ENCODE measurements at places on chromosomes 1 and 21.

GRCh38 chr1:204545202-204545601 lies 29.0 kb downstream of the MDM4 start:
- DNase-seq: no peak

DNA sequence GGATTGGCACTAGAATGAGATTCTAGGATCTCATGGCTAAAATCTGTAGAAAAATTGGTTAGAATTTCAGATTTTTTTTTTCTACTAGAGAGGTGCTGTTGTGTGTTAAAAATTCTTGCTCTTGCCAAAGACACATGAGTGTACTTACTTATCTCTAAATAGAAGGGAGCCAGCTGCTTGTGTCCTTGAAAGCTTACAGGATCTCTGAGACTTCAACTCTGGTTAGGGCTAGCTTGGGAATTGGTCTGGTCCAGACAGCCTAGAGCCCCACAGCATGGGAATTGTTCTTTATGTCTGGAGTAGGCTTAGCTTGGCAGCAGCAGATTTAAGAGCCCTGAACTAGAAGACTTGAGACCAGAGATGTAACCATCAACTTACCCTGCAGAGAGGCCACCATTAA lies 37.3 kb downstream of the MACO1 start:
- DNase-seq: no peak

- DNase-seq: no peak
Measured at GRCh38 chr1:234780531-234781162, 170.7 kb upstream of the IRF2BP2 start.

DNA sequence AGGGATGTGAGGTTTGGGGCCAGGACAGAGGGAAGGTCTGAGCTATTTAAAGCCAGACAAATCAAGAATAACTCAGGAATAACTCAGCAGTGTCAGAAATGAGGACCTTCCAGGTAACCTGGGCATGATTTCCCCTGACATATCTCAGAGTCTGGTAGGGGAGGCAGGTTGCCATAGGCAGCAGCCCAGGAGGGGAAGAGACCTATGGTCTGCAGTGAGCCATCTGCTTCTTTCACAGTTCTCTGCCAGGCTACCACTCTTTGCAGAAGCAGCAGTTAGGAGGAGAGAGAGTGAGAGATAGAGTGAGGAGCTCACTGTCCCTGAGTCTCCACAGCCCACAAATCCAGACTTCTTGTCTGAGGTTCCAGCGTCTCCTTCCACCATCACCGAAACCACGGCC lies 6.3 kb upstream of the VSIG8 start:
- no peak for DNase-seq

DNA sequence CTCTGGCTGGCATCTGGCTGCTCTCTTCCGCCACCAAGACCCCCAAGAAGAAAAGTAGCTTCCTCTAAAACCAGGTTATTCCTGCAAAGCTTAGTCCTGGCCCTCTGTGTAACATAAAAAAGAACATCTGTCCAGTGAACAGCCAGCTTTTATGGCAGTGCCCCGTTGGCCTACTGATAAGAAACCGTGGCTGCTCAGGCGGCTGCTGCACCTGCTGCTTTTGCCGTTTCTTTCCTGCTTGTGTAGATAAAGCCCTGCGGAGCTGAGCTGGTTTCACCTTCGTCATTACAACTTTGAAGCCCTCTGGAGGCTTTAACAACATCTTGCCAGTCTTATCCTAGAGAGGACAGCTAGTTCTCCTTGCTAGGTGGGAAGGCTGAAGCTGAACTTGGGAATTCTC lies 20.5 kb downstream of the ELAPOR1 start:
- DNase-seq: no peak

GRCh38 chr21:31905503-31906451 lies 33.0 kb downstream of the HUNK start:
- no peak for DNase-seq

- no peak for DNase-seq
Measured at GRCh38 chr1:218828125-218828650, 345.5 kb upstream of the LYPLAL1 start.

DNA sequence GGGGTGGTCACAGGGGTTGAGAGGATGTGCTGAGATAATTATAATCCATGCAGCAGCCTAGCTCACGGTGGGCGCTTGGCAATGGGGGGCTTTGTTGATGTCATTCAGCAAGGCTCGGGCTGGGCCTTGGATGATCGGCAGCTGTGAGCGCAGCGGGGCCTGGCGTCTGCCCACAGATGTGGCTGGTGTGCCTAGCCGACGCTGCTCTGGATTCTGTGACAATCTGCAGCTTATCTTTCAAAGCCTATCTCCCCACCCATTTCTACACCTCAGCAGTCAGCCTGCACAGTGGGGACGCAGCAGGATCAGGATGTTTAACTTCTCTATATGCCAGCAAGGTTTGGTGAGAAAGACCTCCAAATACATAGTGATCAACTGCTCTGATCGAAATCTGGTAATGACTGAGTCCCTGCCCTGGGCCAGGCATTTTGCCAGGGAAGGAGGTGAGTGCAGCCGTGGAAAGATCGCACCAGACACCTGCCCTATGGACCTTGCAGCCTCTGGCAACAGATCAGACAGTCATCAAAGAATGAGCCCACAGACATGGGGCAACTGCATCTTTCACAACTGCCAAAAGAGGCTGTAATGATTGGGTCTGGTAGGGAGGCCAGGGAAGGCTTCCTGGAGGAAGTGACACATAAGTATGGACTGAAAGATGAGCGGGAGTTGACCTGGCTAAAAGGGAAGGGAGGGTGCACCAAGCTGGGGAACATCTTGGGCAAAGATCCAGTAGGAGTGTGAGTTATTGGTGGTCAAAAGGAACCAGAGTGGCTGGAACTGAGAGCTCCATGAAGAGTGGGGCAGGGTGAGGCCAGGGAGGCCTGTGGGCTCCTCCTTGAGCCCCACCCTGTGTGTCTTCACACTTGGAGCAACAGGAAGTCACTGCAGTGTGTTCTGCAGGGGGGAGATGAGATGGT lies 35.3 kb downstream of the EPHB2 start:
- no peak for DNase-seq

GRCh38 chr21:14675774-14676530 lies 129.8 kb upstream of the SAMSN1 start:
- no peak for DNase-seq

DNA sequence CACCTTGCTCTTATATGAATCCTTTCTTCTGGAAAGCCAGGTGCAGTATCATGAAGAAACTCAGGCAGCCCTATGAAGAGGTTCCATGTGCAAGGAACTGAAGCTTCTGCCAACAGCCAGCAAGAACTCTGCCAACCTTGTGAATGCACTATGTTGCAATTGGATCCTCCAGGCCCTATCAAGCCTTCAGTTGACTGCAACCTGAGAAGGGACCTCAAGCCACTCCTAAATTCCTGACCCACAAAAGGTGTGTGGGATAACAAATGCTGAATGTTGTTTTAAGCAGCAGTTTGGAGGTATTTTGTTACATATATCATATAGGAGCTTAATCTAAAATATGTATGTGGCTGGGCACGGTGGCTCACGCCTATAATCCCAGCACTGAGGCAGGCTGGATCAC lies 84.0 kb downstream of the RERE start:
- DNase-seq: peak; percentile 69

DNA sequence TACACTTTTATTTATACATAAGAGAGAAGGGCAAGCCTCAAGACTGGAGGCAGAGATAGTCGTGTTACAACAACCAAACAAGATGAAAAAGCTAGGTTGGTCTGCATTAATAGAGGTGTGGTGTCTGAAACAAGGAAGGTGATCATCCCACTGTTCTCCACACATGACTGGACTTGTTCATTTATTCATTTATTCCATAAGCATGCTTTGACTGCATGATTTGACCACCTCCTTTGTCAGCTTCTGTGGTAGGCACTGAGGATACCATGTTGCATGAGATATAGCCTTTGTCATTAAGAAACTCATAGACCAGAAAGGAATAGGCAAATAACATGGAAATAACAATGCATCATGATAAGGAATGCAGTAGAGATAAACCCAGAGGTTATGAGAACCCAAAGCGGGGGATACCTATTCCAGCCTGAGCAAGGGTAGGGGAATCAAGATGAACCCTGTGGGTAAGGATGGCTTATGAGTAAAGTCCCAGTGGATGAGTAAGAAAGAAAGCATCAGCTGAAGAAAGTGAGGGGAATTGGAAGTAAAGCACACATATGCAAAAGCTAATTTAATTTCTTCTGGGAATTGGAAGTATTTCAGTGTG lies 173.7 kb upstream of the FGGY start:
- no peak for DNase-seq

- DNase-seq: no peak
Measured at GRCh38 chr1:164712131-164713036, 153.4 kb downstream of the PBX1 start.

- DNase-seq: peak; percentile 76
Measured at GRCh38 chr1:64072089-64072793, 131.2 kb upstream of the UBE2U start.

- DNase-seq: no peak
Measured at GRCh38 chr1:60904099-60904851, 178.1 kb upstream of the NFIA start.

GRCh38 chr1:225896937-225897549 lies 8.1 kb upstream of the LEFTY1 start:
- peak; percentile 73 for DNase-seq

GRCh38 chr1:236280438-236281197 lies 1.1 kb downstream of the ERO1B start:
- DNase-seq: peak; percentile 48

- no peak for DNase-seq
Measured at GRCh38 chr1:169060919-169061639, 45.4 kb upstream of the ATP1B1 start.

GRCh38 chr1:205812271-205812877 lies 624 bp downstream of the SLC41A1 start:
- no peak for DNase-seq

GRCh38 chr1:210447456-210448057 lies 118.9 kb downstream of the HHAT start:
- no peak for DNase-seq

DNA sequence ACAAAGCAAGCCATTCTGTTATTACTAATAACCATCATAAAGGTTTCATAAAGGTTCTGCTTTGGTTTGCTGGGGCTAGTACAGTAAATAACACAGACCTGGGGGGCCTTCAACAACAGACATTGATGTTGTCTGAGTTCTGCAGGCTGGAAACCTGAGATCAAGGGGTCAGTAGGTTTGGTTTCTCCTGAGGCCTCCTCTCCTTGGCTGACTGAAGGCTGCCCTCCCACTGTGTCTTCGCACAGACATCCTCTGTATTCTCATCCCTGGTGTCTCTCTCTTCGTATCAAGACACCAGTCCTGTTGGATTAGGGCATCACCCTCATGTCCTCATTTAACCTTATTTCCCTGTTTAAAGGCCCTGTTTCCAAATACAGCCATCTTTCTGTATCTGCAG lies 37.3 kb downstream of the HUNK start:
- DNase-seq: no peak

All from NCI-H2029 treated with DMSO at 0.1 percent for 48 hours (cell line).